Vagina (tissue), 2 donors: ENCODE measurements at places on chromosomes 6 and 20.

DNA sequence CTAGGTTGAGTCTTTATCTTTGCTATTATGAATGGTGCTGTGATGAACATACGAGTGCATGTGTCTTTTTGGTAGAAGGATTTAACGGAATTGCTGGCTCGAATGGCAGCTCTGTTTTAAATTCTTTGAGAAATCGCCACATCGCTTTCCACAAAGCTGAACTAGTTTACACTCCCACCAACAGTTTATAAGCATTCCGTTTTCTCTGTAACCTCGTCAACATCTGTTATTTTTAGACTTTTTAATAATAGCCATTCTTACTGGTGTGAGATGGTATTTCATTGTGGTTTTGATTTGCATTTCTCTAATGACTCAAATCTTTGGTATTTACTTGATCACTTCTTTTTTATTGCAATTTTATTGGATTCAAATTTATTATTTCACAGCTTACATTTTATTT is 117.4 kb upstream of the HDGFL1 start:
- DNase-seq: no peak

DNA sequence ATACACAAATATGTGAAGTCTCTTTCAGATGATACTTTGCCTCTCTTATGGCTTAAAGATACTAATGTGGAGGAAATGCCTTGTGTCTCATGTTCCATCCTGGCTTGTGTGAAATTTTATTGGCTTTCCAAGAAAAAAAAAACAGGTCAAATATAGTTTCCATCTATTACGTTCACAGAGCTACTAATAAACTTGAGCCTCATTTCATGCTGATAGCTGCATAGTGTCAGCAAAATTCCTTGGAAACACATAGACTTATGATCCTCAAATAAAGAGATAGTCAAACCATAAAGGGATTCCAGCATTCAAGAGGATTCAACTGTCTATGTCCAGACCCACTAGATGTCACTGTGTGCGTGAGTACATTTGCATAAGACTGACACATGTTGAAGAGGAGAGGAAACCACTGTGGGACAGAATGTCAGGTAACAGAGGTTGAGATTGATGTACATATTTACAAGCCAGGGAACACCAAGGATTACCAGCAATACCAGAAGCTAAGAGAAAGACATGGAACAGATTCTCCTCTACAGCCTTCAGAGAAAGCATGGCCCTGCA is 266.6 kb downstream of the COL12A1 start:
- no peak for DNase-seq

- no peak for DNase-seq
Observed at GRCh38 chr6:134703206-134703605, 246.7 kb downstream of the ALDH8A1 start.

DNA sequence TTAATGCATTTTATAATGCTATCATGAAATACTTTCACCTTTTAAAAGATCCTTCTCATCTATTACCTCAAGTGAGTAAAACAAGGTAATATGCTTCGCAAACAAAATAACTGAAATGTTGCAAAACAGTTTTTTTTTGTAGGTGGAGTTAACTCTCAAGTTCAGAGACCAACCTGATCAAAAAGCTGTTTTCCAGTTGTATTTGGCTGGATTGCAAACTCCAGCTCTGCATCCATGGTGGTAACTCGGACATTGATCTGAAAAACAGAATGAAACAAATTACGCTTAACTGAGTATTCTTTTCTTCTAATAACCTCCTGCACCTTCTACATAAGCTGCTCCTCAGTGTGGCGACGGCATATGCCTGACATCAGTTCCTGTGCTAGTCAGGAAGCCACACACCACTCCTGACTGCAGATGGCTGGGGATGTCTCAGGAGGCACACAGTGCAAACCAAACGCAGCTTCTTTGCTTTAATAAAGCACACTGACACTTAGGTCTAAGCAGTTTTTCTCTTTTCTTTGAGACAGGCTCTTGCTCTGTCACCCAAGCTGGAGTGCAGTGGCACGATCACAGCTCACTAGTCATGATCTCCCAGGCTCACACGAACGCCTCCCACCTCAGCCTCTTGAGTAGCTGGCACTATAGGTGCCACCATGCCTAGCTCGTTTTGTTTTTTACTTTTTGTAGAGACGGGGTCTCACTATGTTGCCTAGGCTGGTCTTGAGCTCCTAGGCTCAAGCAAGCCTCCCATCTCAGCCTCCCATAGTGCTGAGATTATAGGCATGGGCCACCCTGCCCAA is 29.9 kb downstream of the EZR start:
- no peak for DNase-seq

GRCh38 chr20:6864740-6865139 is 97.3 kb downstream of the BMP2 start:
- DNase-seq: no peak

- DNase-seq: no peak
Observed at GRCh38 chr6:25697537-25698340, 45.7 kb downstream of the SCGN start.

DNA sequence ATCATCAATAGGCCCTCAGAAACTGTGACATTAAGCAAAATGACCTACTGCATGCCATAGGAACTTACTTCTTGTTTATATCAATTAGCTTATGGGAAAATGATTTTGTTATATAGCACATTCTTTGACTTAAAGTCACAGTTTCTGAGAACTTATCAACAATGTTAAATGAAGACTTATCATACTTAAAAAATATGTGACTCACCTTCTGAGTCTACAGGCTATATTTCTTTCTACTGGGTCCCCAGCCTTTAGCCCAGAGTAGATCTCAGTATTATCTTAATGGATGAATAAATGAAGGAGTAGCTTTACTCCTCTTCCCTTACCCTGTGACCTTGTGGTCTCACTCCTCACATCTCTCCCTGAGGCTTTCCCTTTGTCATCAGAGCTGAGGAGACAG is 180.2 kb downstream of the MAFB start:
- no peak for DNase-seq

DNA sequence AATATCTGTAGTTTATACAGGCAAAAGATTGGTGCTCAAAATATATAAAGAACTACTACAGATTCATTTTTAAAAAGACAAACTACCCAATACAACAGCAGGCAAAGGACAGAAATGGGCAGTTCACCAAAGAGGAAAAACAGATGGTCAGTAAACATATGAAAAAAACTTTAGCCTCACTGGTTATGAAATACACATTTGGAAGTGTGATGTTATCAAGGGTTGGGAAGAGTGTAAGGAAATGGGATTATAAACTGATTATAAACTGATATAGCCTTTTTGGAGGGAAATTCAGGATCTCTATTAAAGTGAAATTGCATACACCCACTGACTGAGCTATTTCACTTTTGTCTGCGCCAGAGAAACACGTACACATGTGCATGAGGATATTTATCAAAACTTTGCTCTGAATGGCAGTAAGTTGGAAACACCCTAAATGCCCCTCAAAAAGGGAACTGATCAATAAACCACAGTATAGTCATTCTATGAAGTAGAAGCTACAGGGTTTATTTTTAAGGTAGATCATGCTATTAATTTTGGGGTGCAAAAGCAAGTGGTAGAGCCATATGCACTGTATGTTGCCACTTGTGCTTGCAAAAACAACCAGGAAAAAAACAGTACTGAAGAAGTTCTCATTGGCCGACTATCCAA is 32.2 kb upstream of the ARFGEF2 start:
- DNase-seq: no peak

DNA sequence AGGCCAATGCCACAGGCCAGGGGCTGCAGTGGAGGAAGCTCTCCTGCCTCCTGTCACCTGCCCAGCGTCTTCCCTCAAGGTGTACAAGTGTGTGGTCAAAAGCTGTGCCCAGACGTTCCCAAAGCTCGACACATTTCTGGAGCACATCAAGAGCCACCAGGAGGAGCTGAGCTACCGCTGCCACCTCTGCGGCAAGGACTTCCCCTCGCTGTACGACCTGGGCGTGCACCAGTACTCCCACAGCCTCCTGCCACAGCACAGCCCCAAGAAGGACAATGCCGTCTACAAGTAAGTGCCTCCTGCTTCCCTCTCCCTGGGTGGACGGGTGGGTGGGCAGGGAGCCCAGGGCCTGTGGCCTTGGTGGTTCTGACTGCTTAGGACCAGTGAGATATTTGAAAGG is 38.2 kb downstream of the ZNF341 start:
- no peak for DNase-seq

- no peak for DNase-seq
Observed at GRCh38 chr20:655726-656624, 3.0 kb upstream of the SRXN1 start.

DNA sequence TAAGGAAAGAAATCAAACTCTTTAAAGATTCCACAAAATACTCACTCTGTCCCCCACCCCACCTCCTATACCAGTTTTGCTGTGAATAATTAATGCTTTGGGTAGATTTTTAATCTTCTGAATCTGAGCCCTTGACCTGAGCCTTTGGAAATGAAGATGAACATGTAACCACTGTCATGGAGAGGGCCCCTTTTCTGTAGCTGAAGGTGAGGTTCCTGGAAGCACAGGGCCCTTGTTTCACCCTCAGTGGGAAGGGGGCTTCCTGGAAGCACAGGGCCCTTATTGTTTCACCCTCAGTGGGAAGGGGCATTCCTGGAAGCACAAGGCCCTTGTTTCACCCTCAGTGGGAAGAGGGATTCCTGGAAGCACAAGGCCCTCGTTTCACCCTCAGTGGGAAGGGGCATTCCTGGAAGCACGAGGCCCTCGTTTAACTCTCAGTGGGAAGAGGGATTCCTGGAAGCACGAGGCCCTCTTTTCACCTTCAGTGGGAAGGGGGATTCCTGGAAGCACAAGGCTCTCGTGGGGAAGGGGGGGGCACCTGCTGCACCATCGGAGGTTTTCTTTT is 75.7 kb downstream of the DACT2 start:
- no peak for DNase-seq

DNA sequence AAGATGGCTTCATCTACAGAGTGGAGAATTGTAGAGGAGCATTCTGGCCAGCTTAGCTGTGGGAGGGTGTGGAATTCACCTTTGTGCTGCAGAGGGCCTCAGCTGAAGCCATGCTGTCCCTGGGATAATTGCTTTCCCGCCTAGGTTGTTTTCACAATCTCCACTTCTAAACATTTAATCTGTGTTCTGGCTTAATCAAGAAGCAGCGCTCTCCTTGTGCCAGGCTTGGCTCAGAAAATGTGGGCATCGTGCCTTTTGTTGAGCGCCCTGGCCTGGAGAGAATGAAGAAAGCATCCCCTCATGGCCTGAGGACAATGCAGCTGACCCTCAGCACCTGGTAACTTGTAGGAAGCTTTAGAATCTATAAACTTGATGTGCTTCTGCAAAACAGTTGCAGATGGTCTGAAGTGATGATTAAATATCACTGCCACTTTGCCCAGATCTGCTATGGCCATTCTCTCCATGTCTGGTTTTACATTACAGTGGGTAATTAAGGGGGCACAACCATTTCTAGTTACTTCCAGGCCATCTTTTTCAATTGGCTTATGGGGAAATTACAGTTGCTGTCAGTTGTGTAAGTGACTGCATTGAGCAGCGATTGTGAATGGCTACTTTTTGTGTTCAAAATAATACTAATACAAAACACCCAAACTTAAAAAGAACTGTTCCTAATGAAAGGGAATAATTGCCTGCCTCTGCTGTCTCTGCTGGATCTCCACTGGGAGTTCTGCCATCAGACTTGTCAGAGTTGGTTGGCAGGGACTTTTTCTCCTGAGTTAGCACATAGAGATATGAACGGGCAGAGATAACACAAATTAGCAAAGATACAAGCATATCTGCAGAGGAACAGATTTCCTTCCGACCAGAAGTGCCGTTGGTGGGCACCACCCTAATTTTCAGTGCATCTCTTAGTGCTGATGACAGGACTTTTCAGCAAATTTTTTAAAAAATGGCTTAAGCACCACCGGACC is 18.4 kb downstream of the CTNNBL1 start:
- DNase-seq: no peak

GRCh38 chr6:15284743-15285142 is 38.9 kb downstream of the JARID2 start:
- no peak for DNase-seq
